NCI-H1105 (cell line): ENCODE measurements at places on chromosomes 16 and 17.

- DNase-seq = no peak
These were observed 68.2 kb downstream of the SREBF1 start for GRCh38 chr17:17768424-17769088.

- no peak for DNase-seq
These were observed 19.0 kb downstream of the RND2 start for GRCh38 chr17:43044024-43044423.

DNA sequence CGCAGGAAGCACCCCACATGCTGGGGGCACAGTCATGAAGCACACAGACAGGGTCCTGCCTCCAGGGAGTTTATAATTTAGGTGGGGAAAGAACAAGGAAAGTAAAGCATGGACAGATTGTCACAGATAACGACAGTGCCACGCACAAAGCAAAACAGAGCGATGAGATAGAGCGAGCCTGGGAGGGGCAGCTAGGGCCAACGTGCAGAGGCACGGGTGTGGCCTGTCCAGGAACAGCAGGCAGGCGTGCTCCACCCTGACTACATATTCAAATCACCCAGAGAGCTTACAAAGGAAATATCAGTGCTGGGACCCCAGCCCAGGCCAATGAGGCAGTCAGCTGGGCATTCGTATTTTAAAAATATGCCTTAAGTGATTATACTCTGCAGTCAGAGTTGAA lies 16.8 kb downstream of the LGALS9 start:
- DNase-seq = no peak

DNA sequence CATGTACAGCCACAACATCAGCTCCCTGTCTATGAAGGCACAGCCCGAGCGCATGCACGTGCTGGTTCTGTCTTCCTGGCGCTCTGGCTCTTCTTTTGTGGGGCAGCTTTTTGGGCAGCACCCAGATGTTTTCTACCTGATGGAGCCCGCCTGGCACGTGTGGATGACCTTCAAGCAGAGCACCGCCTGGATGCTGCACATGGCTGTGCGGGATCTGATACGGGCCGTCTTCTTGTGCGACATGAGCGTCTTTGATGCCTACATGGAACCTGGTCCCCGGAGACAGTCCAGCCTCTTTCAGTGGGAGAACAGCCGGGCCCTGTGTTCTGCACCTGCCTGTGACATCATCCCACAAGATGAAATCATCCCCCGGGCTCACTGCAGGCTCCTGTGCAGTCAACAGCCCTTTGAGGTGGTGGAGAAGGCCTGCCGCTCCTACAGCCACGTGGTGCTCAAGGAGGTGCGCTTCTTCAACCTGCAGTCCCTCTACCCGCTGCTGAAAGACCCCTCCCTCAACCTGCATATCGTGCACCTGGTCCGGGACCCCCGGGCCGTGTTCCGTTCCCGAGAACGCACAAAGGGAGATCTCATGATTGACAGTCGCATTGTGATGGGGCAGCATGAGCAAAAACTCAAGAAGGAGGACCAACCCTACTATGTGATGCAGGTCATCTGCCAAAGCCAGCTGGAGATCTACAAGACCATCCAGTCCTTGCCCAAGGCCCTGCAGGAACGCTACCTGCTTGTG lies 10.7 kb downstream of the CHST4 start:
- no peak for DNase-seq

- DNase-seq = no peak
These were observed 4.0 kb downstream of the PRSS53 start for GRCh38 chr16:31084584-31085302.

DNA sequence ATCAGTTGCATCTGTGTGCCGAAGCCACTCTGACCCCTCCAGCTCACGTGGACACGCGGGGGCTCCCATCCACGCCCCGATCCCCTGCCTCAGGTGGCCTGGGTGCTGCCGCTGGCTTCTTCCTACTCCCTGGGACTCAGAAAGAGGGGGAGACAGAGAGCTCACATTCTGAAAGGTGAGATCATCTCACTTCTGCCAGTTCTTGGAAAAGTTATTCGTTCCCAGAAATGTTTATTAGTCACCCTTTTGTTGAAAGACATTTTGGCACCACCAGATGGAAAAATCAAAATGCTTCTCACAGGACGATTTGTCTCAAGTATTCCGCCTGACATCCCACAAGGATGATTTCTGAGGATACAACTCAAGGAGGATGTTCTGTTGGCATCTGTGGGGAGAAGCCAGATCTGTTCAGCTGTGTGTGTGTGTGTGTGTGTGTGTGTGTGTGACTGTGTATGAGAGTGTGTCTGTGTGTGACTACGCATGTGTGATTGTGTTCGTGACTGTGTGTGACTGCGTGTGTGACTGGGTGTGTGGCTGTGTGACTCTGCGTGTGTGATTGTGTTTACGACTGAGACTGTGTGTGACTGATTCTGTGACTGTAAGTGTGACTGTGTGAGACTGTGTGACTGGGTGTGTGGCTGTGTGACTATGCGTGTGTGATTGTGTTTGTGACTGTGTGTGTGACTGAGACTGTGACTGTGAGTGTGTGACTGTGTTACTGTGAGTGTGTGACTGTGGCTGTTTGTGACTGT lies 207.3 kb downstream of the NTN1 start:
- no peak for DNase-seq

DNA sequence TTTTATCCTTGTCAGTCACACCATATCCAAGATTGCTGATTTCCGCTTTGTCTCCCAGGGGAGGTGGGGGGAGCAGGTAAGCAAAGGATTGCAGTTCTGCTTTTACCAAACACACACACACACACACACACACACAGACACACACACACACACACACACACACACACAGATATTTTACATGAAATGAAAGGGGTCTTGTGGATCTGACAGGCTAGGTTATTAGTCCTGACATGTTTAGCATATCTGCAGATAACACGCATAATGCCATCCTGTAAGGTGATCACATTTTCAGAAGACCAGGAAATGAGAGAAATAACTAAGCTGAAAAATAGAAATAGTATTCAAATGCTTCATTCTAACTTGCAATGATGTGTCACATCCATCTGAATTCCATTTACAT lies 1113.3 kb downstream of the CDH8 start:
- no peak for DNase-seq

DNA sequence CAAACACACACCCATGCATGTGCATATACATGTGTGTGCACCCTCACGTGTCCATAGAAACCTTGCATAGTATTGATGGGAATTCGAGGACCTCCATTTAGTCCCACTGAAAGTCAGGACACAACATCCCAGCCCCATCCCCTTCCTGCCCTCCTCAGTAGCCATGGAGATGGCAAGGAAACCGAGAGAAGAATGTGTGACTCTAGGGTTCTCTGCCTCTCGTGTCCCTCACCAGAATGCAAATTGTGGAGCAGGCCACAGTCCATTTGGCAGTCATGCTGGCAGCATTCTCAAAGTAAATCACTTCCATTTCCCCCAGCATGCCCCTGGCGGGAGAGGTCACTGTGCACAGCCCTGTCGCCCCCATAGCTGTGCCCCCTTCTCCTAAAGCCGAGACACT lies 141.1 kb downstream of the MSI2 start:
- DNase-seq = no peak

GRCh38 chr16:24516900-24517669 lies 22.3 kb upstream of the RBBP6 start:
- peak; percentile 61 for DNase-seq

DNA sequence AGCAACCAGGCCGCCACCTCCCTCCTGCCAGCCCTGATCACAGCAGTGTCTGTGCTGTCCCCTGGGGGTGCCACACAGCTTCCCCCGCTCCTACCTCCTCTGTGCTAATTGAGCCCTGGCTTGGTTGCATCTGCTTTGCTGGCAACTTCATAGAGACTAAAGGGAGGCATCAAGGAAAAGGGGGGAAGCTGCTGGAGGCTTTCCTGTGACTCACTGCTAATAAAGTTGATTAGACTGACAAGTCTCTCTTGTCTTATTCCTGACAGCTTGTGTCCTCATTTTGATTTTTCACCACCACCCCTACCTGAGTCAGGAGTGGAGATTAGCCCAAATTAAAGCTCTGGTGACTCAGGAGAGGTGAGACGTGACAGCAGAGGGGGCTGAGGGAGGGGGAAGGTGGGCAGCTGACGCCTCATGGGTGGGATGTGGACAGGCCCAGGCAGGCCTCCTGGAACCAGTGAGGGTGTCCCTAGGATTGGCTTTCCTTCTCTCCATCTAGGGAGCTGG lies 310.0 kb downstream of the CBLN1 start:
- peak; percentile 66 for DNase-seq

- DNase-seq = peak; percentile 67
These were observed 189.9 kb downstream of the FTO start for GRCh38 chr16:53893731-53894435.

- DNase-seq = no peak
These were observed 11.7 kb upstream of the COX10 start for GRCh38 chr17:14057591-14057990.

DNA sequence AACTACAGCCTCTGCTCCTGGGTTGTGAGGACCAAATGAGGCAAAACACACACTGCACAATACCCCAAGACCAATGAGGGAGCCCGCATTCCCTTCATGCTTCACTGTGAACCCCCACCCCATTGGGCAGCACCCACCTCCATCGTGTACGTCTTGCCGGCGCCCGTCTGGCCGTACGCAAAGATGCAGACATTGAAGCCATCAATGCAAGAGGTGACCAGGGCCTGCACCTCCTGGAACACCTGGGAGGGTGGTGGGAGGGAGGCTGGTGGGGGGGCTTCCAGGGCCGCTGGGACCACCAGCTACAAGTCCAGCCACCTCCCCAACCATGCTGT lies 28.4 kb downstream of the KATNB1 start:
- DNase-seq = no peak

DNA sequence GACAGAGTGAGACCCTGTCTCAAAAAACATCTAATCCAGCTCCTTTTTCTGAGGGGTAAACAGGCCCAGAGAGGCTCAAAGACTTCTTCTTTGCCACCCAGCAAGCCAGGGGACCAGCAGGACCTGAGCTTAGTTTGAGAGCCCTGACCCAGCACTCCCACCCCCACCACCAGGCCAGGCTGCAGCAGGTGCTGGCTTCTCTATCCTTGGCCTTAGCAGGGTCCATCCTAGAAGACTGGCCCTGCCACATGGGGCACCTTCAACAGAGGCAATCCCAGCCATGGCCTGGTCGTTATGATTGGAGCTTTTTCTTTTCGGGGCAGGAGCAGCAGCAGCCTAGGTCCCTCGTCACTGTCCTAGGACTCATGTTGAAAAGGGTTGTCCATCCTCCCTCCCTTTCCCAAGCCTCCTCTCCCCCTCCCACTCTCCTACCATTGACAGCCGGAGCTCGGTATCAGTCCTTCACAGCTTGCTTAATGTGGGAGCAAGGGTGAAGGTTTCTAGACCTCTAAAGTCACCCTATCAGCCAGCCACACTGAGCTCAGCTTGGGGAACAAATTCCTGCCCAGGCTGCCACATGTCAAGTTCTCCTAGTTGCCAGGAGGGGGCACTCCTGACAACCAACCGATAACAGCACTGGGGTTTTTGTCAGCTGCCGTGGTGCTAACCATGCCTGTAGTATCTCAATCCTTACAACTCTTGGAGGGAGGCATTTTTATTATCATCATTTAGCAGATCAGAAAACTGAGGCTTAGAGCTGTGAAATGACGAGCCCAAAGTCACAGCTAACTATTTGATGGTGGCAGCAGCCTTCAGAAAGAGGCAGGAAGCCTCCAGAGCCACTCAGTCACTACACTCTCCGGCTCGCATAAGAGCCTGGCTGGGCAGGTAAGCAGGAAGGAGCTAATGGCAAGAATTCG lies 11.2 kb downstream of the MRPL27 start:
- DNase-seq = no peak

DNA sequence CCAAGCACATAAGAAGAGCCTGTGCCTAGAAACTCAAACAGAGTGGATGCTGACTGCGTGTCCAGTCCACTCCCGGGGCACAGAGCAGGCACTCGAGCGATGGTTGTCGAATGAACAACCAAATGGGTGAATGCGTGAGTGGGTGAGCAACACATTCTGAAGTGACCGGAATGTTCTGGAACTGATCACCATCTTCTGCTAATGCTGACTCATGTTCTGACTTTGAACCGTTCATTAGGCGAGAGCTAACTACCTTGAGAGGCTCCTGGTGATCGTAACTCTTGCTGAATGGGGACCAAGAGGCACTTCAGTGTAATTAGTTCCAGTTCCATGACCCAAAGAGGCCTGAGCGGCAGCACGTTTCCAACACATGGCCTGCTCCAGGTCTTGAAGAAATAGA lies 37.9 kb downstream of the IRF8 start:
- DNase-seq = no peak

GRCh38 chr16:80200079-80200478 lies 340.7 kb upstream of the DYNLRB2 start:
- no peak for DNase-seq

DNA sequence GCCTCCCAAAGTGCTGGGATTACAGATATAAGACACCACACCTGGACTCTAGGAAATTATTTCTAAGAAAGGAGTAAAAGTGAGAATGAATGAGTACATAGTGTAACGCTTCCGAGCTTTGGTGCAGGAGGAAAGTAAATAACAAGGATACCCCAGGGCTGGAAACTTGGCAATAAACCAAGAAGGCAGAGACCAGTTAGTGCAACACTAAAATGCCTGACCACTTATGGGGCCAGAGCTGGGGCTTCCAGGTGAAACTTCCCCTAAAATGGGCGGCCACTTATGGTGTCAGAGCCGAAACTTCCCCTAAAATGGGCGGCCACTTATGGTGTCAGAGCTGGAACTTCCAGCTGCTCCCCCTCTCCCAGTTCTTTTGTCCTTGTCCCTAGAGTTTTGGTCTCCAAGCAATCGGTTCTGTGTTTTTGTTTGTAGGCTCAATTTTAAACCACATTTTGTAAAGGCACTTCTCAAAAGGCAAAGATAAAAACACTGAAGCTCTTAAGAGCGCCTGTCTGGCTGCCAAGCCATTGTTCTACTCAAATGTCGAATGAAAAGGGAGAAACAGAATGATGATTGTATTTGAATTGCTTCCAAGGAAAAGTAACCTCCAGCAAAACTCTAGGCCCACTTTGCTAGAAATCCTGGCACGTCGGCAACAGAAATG lies 63.9 kb downstream of the NXN start:
- DNase-seq = peak; percentile 81

- DNase-seq = no peak
These were observed 118.0 kb upstream of the CA10 start for GRCh38 chr17:52276381-52277008.

DNA sequence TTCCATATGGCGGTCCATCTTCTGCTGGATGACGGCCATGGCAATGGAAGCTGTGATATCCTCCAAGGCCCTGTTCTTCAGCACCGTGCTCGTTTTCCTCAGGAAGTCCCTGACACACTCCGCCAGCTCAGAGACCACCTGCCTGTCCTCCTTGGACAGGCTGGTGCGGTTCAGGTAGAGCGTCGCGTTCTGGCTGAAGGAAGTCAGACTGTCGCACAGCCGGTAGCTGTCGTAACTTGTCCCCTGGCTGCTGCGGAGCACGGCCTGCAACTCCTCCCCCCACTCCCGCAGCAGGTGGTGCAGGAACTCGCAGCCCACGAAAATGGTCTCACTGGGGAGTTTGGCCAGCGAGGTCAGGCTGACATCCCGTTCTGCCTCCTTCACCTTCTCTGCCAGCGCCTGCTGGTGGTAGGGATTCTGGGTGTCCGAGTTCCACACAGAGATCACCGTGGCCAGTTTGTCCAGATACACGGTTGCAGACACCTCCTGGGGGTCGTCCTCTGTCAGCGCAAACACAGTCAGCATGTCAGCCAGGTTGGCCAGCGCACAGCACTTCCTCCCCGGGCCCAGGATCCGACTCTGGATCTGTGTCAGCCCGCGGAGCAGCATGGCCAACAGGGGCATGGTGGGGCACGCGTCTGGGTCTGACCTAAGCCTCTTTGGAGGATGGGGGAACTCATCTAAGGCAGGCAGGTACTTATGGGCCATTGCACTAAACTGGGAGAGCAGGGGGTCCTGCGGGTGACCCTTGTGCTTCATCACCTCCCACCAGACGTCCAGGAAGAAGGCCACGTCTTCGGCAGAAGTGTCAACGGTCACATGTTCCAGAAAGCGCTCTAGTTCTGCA lies 5.1 kb downstream of the GEMIN4 start:
- DNase-seq = no peak

- DNase-seq = no peak
These were observed 3.7 kb downstream of the TNK1 start for GRCh38 chr17:7384489-7385081.
